ENCODE measurements at places on chromosomes 6 and 20.

GRCh38 chr6:132005178-132005577, 54.0 kb upstream of the CCN2 start:
- DNase-seq, result no peak

DNA sequence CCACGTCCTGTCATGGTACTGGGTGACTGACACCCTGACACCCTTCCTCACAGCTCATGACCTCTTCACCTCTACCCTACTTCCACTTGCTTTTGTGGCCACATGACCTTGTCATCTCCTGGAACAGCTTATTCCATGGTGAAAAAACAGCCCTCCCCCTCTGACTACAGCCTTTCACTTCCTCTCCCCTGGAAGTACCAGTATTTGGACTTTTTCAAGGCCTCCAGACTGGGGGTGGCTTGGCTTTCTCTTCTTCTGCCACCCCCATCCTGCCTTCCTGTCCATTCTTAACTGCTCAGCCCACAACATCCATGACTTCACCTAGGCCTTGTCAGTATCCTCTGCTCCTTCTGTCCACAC, 168.4 kb downstream of the CARMIL1 start:
- DNase-seq, result no peak

- DNase-seq, result no peak
Measured at GRCh38 chr20:38550274-38550673, 30.7 kb upstream of the ADIG start.

GRCh38 chr6:125829433-125829832, 38.7 kb downstream of the NCOA7 start:
- DNase-seq, result no peak

DNA sequence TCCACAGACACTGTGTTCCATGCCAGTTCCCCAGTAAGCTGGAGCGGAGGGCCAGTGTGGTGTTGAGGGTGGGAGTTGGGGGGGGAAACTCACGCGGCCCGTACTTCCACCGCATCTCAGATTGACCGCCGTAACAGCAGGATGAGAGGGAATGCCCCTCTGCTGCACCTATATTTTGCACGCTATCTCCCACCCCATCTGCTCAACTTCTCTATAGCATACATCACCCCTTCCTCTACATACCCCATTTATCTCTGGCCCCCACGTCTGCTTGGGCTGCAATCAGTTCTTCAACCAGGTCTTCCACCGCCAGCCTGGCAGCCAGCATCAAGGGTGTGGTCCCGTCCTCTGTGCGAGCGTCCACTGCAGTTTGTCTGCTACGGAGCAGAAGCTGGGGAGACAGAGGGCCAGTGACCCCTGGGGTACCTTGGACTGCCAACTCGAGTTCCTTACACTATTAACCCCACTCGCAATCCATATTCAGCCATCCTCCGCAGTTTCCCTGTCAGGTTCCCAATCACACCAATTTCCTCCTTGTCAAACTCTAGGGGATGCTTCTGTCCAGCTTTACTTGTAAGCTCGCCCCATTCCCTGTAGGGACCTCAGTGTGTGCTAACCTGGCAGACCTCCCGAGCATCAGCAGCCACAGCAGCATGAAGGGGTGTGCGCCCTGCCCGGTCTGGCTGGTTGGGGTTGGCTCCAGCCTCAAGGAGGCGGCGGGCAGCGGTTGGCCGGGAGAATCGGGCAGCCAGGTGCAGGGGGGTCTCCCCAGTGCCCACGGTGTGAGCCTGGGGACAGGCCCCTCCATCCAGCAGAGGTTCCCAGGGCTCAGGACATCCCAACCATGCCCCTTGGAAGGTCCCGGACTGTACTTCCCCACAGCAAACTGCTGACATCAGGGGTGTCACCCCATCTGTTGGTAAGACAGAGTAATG, 4.5 kb upstream of the GPSM3 start:
- no peak for DNase-seq

DNA sequence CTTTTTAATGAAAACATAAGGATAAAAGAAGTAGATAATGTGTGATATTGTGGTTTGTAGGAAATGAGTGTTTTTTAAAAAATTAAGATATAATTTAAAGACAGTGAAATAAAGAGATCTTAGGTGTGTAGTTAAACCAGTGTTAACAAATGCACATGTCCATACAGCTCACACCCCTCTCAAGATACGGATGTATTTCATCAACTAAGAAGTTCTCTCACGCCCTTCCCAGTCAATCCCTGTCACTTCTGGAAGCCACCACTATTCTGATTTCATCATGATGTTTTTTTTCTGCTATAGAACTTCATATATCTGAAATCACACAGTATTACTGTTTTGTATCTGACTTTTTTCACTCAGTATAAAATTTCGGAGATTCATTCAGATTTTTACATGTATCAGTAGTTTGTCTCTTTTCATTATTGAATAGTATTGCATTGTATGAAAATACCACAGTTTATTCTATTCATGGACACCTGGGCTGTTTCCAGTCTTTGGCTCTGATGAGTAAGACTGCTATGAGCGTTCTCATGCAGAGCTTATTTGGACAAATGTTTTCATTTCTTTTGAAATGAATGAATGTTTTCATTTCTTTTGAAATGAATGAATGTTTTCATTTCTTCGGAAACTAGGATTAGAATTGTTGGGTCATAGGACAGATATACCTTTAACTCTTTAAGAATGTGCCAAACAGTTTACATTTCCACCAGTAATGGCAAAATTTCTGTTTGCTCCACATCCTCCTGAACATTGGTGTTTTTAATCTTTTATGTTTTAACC, 49.7 kb upstream of the ELOVL5 start:
- no peak for DNase-seq

GRCh38 chr20:45611054-45611453, 18.5 kb upstream of the WFDC10A start:
- DNase-seq, result no peak

- no peak for DNase-seq
Measured at GRCh38 chr20:24999568-24999967, 7.0 kb upstream of the APMAP start.

GRCh38 chr6:29995340-29995777, 53.0 kb downstream of the HLA-A start:
- DNase-seq, result no peak

DNA sequence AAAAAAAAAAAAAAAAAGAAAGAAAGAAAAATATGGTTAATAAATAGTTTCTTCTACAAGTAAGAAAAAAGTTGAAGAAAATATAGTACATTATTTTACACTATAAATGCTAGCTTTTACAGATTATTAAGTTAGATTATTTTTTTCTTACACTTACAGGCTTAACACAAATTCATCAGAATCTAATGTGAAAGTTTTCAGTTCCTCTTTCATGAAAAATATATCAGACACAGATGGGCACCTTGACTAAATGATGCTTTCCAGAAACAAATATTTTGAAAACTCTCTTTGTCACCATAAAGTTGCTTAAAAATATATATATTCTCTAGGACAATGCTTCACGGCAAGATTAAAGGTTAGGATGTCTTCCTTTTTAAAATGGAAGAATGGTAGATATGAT, 321.8 kb upstream of the HSF2 start:
- no peak for DNase-seq

DNA sequence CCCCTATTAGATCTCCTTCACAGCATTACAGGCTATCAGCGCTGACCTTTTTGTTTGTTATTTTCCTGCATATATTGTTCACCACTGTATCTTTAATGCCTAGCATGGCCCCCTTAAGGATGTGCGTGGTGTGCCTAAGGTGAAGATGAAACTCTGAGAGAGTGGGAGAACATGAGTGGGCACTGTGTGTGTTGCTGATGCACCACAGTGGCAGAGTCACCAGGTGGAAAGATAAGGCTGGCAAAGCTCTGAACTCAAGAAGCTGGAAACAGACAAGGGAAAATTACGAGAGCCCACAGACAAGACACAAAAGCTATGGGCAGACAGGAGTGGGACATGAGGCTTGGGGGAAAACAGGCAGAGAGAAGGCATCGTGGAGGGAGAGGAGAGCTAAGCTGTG, 159.8 kb downstream of the INSM1 start:
- DNase-seq, result no peak

GRCh38 chr6:43734294-43734665, 35.7 kb upstream of the VEGFA start:
- no peak for DNase-seq

DNA sequence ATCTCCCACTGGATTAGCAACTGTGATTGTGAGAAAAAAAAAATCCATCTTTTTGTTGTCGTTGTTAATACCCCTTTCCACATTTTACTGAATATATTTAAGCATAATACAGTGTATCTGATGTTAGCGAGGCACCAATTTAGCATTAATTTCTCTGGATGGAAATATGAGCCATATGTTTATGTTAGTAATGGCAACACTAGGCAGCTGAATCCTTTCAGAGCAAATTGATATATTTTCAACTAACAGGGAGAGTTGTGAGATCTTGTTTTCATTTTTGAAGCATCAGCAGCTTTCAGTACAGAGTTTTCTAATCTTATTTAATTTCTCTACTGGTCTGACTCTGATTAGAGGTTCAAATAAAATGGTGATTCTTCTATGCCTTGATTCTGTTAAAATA, 84.8 kb upstream of the HDAC2 start:
- DNase-seq, result no peak

DNA sequence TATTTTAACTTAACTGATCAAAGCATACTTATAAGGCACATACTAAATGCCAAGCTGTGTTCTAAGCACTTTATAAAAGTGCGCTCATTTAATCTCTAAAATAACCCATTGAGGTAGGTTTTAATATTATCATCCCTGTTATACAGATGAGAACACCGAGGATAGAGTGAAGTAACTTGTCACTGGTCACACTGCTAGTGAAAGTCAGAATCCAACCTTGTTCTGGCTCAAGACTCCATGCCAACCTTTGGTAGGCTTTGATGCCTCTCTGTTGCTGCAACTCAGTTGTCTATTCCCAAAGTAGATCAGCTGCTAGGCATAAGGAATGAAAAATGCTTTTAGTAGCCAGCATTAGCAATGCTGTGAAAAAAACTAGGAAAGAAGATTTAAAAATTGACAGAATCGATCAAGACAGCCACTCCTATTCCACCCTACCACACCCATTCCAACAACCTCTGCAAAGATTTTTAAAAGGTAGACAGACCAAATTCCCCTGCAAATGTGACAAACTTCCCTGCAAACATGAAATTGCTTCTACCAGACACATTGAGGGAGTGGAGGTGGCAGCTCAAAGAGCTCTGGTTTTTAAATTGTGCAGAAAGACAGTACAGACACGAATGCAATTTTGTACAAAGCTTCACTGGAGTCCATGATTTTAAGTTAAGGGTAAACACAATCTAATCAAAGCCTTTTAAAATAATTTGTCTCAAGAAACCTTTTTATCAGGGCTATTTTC, 39.8 kb upstream of the CAP2 start:
- DNase-seq, result no peak

GRCh38 chr20:1184638-1185315, at the start of gene TMEM74B:
Gene TMEM74B, minus strand, starts transcription at chr20:1184981. Its CDS starts 1,180 bp downstream, at chr20:1183801.
- DNase-seq, result no peak

DNA sequence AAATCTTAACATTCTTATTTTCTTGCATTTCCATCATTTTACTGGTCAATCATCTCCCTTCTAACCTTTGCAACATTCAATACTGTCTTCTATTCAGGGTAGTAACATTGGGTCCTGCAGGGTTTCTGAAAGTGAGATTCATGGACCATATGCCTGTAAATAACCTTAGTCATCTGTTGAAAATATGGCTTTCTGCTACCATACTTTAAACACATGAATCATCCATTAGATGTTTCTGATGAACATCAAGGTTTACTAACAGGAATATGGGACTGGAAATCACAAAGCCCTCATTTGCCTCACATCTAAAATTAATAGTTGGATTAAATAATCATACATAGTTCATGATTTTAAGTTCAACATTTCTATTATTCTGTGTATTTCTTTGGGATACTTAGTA, 475.9 kb upstream of the MARCKS start:
- DNase-seq, result no peak

DNA sequence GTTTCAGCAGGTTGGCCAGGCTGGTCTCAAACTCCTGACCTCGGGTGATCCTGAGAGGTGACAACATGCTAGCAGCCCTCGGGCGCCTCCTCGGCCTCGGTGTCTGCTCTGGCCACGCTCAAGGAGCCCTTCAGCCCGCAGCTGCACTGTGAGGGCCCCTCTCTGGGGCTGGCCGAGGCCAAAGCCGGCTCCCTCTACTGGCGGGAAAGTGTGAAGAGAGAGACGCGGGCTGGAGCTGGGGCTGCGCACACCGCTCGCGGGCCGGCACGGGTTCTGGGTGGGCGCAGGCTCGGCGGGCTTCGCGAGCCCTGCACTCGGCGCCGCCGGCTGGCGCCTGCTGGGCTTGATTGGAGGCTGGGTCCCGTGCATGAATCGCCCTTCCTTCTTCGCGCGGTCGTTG, 80.8 kb upstream of the RBM24 start:
- no peak for DNase-seq
